Activated CD4-positive, alpha-beta T cell treated with anti-CD3 and anti-CD28 coated beads, Interleukin-2, amount 10 ng/mL, durations not matched to agents 24 days and 14 days (primary cell): ENCODE measurements at places on chromosomes 2 and 18.

GRCh38 chr2:139917690-139918384 lies 1137.6 kb upstream of the NXPH2 start:
- DNase-seq = no peak

DNA sequence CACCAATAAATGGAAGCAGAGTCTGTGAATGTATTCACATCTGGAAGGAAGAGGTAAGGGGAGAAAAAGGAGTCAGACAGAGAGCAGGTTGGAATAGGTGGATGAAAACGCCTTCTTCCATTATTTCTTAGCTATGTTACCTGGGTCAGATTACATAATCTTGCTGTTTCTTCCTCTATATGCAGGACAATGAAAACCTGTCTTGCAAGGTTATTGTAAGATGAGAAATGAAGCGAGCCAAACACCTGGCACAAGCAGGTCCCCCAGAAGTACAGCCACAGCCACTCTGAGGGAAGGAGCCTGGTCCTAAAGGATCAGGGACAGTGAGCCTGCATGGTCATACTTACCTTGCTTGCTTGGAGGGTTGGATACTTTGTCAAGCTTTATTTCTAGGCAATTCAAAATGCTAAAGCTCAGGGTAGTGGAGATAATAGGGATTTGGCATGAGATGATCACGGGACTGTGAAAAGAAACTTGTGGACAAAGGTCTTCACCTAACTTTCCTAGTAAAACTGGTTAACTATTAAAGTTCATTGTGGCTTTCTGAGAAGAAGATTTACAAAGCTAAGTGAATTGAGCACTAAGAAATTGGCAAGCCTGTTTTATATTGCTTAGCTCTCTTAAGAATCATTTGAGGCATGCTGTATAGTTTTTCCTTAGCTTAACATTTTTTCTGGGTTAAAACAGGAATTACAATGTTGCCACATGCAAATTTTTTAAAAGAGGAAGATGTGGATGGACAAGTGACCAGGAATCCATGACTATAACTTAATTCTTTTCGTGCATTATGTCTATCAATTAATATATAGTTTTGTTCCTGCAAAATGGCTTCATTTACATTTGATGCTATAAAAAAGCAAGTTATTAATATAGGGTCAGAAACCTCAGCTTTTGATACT lies 15.7 kb upstream of the PLA2R1 start:
- DNase-seq = no peak

- DNase-seq = no peak
These were observed 159.7 kb upstream of the SKOR2 start for GRCh38 chr18:47411159-47411558.

DNA sequence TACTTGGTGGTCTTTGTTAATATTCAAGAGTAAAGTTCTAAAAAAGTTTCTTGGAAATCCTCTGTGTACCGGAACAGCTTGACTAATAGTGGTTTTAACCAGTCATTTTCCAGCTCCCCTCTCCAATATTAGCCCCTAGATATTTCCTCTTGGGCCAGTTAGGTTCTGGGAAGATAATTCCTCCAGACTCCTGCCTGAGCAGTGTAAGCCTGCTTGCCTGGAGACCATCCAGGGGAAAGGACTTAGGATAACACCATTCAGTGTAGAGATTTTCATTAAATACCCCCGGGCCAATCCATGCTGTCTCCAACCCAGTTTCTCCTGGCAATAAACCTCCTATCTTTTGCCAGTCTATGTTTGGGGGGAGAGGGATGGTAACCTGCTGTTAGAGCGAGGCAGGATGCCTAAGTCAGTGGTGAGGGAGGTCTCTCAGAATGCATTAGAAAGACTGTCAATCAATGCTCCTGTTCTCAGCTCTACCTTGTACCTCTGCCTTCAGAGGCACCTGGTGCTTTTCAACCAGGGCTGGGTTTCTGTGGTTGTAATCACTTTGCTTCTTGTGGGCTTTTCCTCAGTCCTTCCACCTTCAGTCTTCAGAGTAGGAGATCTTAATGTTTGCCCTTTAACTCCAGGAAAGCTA lies 186.4 kb downstream of the RNF152 start:
- no peak for DNase-seq
